ENCODE measurements at places on chromosomes 11 and 22.

DNA sequence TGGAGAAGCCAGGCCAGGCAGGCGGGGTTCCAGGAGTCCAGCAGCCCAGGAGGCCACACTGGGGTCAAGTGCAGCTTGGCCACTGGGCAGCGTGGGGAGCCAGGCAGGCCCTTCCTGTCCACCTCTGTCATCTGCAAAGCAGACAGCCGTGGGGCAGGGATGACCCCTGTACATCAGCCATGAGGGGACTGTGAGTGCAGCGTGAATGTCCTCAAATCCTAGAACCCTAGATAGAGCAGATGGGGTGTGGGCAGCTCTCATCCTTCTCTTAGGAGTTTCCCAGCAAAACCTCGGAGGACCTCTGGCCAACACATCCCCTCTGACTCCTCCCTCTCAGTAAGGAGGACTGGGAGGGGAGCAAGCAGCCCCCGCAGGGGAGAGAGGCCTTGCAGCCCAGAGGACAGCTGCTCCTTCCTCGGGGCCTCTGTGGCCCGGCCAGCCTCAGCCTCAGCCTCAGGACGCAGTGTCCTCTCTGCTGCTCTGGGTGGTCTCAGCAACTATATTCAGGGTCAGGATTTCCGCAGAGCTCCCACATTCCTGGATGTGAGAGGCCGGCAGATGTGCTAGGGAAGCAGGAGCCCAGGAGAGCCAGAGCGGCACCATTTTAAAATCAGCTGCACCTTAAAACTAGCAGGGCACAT, 820.5 kb downstream of the BRD1 start:
- DNase-seq, result no peak

DNA sequence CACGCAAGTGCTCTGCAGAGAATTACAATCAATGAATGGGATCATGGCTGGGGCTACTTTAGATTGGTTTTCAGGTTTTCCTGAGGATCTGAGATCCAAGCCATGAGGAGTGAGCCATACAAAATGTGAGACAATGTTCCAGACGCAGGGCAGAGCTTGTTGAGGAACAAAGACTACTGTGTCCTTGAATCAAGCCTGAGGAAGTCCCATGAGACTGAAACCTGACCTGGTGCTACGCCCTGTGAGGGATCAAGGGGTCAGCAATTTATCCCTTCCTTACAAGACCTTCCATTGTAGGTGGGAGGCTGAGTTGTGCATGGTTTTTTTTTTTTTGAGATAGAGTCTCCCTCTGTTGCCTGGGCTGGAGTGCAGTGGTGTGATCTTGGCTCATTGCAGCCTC, 2.1 kb downstream of the INCENP start:
- DNase-seq, result no peak

DNA sequence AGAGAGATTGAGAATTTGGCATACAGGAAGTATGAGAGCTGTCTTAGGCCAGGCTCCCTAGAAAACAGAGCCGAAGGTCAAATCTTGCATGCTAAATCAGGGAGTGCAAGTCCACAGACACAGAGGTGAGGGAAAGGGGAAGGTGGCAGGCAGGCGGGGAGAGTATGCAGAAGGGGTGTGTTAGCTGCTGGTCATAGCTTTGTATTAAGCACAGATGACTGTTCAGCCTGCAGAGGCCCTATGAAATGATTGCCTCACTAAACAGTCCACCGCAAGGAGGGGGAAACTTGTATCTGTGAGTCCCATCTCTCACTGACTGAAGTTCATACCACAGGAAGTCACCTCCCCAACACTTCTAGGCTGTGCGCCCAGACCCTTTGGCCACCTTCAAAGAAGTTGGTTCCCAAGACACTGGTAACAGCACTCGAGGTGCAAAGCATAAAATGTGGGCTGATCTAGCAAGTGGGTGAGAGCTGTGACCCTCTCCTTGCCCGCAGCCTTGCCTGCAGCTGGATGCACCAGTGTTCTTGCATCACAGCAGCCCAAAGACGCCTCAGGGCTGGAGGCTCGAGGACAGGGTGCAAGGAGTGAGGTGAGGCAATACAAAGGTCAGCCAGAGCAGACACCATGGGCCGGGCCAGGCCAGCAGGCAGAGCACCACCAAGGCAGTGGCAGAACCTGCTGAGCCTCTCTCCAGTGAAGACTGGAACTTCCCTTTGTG, 115.3 kb upstream of the TBCEL start:
- peak; percentile 4 for DNase-seq

- DNase-seq, result peak; percentile 12
These were observed 48.6 kb upstream of the OLFML1 start for GRCh38 chr11:7436657-7437056.

GRCh38 chr11:117187799-117188481, 9.4 kb downstream of the SIDT2 start:
- no peak for DNase-seq

- DNase-seq, result no peak
These were observed 3.2 kb downstream of the GLB1L2 start for GRCh38 chr11:134334796-134335571.

DNA sequence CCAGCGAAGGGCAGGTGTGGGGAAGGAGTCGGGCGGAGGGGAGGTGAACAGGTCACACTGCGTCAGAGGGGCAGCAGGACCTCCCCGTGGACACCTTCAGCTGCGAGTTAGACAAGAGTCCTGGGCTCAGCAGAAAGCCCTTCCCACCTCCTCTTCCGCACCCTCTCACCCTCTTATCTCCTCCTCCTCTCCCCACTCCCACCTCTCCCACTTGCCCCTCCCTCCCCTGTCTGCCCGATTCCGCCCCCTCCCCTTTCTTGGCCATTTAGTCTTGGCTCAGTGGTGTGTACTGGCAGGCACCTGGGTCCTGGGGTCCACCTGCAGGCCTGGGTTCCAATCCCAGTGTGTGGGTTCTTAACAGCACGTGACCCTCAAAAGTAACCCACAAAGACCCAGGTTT, 37.2 kb downstream of the CYTH4 start:
- DNase-seq, result no peak

DNA sequence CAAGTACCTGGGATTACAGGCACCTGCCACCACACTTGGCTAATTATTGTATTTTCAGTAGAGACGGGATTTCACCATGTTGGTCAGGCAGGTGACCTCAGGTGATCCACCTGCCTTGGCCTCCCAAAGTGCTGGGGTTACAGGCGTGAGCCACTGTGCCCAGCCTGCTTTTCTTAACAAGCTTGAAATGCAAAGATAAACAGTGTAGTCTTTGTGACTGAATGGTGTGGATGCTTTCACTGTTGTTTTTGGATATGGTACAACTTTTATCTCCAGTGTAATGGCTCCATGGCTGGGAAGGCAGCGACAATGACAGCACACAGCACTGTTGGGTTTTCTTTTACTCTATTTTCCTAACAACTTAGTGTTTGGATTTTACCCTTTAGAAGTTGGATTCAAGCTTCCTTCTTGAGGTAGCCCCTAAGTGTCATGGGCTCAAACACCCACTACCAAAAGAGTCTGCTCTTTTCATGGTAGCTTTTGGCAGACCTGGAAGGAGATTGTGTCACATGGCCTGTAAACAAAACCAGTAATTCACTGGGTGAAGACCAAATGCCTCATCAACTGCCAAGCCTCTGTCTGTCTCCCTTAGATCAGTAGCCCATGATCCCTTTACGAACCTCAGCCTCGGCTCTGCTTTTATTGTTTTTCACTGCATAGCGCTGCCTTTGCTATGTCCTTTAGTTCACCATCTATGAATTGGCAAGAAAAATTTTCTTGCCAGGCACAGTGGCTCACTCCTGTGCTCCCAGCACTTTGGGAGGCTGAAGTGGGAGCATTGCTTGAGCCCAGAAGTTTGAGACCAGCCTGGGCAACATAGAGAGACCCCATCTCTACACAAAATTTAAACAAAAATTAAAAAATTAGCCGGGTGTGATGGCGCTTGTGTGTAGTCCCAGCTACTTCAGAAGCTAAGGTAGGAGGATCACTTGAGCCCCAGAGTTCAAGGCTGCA, 6.4 kb downstream of the VPS51 start:
- DNase-seq, result peak; percentile 82

- no peak for DNase-seq
These were observed 4.2 kb downstream of the USP2 start for GRCh38 chr11:119377112-119377901.

DNA sequence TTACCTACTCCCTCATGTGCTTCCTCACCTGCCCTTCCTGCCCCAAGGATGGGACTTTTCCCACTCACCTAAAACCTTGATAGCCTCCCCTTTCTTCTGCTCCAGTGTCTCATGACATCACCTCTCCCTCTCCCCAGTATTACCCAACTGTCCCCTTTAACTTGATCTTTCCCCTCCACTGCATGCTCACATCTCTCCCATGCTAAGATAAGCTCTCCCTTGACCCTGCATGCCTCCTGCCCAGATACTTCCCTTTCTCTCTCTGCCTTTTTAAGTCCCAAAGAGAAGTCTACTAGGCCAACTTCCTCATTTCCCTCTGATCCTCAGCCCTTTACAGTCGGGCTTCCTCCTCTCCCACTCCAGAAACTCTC, 14.8 kb downstream of the CD3E start:
- DNase-seq, result no peak

GRCh38 chr11:82775736-82776346, 42.2 kb upstream of the FAM181B start:
- DNase-seq, result no peak

GRCh38 chr11:108857382-108857781, 192.5 kb downstream of the DDX10 start:
- no peak for DNase-seq

DNA sequence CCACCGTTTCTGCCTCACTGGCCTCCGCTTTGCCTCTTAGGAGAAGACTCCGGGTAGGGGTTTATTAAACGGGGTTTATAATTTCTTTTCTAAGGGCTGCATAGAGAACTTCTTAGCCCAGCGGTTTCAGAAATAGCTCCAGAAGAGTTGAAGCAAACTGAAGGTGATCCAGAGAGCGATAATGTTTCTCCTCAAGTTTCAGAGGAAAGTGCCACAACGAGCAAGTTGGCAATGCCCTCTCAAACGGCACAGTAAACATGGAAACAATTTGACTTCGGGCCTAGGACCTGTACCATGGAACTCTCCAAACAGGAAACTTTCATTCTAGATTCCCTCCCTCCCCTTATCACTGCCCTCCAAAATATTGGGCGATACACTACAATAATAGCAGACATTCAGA, 1.0 kb downstream of the ADSL start:
- no peak for DNase-seq

DNA sequence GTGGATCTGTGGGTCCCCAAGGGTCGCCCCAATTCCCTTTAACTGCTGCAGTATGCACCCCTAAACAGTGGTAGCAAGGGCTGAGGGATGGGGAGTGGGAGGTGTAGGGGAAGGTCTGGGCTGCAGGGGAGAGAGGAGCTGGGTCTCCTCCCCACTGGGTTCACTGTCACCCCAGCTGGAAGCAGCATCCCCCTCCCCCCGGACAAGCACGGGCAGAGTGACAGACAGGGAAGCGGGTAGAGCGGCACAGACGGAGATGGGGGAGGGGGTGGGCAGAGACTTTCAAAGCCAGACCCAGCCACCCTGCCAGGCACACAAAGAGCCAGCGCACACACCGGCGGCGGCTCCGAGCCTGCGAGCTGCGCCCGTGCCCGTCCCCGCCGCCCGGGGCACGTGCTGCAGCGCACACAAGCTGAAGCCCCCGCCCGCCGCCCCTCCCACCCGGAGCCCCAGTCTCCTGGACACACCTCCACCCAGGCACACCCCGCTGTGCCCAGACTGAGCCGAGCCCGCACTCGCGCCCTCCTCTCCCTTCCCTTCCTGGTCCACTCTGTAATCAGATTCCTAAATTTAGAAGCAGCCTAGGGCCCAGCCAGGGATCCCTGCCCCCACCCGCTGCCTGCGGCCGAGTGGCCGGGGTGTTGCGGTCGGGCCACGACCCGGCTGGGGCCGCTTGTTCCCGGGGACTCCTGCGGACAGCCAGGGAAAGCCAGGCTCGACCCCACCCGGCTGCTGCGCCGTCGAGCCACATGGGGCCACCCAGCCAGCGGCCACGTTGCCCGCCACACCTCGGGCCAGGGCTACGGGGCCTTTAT, 935 bp upstream of the RCOR2 start:
- peak; percentile 68 for DNase-seq

DNA sequence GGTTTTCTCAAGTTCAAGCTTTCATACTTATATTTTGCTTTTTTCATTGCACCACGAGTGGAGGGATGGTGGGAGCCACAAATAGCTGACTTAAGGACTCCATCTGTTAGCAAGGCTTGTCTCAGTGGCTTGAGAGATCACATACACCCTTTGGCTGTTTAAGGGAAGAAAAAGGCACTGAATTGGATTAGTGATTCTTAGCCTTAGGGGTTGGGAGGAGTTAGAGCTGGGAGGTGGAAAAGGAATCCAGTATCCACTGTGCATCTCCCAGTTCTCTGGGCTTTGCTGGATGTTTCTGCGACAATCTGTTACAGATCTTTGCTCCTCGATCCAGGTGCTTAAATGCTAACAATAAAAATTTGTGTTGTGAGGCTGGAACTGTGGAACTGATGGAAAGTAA, 593.6 kb downstream of the CNTN5 start:
- DNase-seq, result no peak

DNA sequence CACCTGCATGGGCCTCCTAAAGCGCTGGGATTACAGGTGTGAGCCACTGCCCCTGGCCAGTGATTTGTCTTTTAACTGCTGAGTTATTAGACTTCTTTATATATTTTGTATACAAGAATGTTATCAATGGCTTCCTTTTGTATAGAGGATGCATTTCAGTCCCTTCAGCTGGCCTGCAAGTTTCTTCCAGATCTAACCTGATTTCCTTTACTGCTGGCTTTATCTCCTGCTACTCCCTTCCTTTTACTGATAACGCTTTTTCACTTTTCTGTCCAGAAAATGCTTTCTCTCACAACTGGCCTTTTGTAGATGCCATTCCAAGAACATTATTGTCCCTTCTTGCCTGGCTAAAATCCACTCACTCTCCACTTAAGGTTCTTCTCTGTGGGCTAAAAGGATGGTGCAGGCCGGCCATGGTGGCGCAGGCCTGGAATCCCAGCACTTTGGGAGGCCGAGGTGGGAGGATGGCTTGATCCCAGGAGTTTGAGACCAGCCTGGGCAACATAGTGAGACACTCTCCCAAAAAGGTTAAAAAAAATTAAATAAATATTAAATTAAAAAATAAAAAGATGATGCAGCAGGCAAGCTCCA, 118.1 kb downstream of the NECTIN1 start:
- DNase-seq, result no peak

DNA sequence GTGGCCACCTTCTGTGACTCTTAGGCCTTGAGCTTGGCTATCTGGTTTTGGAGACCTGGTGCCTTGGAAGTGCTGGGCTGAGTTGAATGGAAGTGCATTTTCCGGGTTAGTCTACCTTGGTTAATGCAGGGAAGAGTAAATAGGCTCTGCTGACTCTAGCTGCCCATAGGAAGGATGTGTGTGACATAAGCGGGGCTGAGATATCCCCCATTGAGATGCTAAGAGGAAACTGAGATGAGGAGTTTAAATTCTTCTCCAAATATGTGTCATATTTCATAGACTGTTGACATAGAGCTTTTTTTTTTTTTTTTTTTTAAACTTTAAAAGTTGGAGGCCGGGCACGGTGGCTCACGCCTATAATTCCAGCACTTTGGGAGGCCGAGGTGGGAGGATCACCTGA, 30.8 kb downstream of the ZNRF3 start:
- DNase-seq, result no peak

GRCh38 chr22:48340727-48341709, 1486.7 kb downstream of the BRD1 start:
- no peak for DNase-seq

GRCh38 chr11:112238041-112238440, 11.8 kb downstream of the PTS start:
- DNase-seq, result no peak
